ENCODE measurements at places on chromosomes 7 and 10.

GRCh38 chr10:88983206-88983605, 7.4 kb upstream of the FAS start:
- no peak for DNase-seq

DNA sequence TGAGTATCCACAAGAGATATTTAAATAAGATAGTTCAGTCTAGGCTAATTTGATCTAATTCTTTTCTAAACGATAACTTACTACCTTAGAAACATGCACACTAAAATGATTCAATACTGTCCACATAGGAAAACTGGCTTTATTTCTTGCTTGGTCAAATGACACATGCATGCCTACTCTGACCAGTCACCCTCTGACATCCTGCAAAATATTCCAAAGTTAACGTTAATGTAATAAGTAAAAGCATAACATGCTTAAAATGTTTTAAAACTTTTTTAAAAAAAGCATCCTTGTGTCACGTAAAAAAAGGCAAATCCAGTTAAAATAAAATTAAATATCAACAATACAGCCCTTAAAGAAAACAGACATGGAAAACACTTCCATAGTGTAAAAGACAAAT, 70.2 kb downstream of the UBE2H start:
- DNase-seq = no peak

GRCh38 chr10:102744374-102745051, 765 bp downstream of the WBP1L start:
- no peak for DNase-seq

DNA sequence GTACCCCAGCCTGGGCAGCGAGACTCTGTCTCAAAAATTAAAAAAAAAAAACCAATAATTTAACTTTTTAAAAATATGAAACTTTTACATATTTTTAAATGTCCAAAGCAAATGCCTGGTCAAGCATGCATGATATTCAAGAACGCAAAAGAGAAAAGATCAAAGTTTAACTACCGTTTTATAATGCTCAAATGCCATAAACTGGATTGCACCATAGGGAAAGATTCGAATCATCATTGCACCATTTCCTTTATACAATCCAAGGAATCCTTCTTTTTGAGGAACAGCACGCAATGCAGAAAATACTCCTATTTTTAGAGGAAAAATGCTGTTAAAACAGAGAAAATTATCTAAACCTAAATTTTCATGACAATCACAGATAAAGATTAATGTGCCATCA, 20.9 kb downstream of the SLC25A16 start:
- DNase-seq = no peak

DNA sequence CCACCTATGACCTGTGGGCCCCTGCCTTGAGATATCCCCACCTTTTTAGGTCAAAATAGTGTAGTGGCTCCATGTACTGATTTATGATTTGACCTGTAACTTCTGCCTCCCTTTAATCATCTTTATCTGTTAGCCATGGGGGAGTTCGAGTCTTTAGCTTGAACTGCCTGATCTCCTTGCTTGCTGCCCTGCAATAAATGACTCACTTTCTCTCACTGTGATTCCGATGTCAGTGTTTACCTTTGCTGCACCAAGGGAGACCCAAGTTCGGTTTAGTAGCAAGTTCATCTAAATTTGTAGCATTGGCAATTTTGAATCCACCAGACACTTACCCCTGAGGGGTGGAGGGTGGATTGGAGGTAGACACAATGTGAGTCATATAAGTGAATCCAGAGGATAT, 814.6 kb upstream of the AUTS2 start:
- no peak for DNase-seq

GRCh38 chr7:17131060-17131345, 167.4 kb upstream of the AHR start:
- no peak for DNase-seq

- DNase-seq = no peak
Measured at GRCh38 chr7:4185721-4186512, 496.2 kb upstream of the FOXK1 start.

- peak; percentile 33 for DNase-seq
Measured at GRCh38 chr10:103660364-103661197, 167.1 kb downstream of the NEURL1 start.

GRCh38 chr7:88835147-88835728, 39.7 kb upstream of the TEX47 start:
- no peak for DNase-seq

DNA sequence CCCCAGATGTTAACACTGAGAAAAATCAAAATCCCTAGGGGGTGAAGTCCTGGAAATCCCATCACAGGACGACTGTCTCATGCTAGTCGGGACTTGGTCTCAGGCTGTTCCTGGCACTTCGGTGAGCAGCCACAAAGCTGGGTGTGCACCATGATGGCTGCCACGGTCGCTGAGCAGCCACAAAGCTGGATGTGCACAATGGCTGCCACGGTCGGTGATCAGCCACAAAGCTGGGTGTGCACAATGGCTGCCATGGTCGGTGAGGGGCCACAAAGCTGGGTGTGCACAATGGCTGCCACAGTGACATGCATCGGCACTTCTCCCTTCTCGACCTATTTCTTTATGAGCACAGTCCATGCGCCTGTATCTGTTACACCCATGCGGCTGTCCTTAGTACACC, 505.1 kb downstream of the TCERG1L start:
- no peak for DNase-seq

GRCh38 chr7:105664816-105665525, 83.7 kb upstream of the EFCAB10 start:
- DNase-seq = no peak

GRCh38 chr10:118966076-118966849, 63.3 kb upstream of the NANOS1 start:
- DNase-seq = no peak

GRCh38 chr10:79165070-79165778, 96.5 kb downstream of the ZMIZ1 start:
- DNase-seq = no peak

DNA sequence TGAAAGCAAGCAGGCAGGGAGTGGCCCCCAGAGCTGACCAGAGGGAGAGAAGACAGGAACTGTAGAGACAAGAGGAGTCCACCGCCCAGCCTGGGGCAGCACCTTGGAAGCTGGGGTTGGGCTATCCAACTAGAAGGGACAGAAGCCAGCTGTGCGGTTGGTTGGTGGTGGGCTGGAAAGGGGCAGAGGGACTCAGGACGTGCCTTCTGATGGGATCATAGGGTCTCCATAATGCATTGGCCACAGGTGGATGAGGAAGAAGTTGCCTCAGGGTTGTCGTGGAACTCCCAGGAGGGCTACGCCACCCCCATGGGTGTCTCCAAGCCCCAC, 114.0 kb upstream of the RET start:
- no peak for DNase-seq

- DNase-seq = no peak
Measured at GRCh38 chr10:78491812-78492211, 458.1 kb downstream of the RPS24 start.

DNA sequence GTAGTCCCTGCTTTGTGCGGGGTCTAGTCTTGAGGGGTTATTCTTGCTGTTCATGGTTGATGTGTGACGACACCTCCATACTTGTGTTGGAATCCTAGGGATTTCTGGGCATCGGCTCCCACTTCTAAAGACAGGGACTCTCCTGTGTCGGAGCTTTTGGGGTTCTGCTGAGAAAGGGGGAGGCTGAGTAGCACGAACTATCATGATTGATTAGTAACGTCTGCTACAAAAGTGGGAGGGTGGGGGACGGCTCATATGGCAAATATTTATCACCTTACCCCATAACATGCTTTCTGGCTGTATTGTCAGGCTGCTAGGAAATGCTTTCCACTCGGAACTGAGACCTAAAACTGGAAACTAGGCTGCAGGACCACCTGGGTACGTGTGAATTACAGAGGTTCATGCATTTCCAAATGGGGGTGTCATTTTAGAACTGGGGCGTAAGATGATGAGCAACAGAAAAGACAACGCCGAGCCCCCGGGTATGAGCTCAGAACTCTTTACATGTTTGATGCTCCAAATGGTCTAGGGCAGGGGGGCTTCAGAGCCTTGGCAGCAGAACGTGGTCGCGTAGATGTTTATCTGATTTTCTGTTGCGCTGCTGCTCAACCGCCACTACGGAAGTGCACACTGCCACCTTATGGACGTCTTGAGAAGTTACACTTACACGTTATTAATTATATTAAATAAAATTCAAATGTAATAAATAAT, 15.1 kb upstream of the NME8 start:
- DNase-seq = peak; percentile 40
